Smooth muscle cell of the pulmonary artery (primary cell): ENCODE measurements at places on chromosomes 1 and 21. TPM values are rescaled to one million over a fixed set of nuclear protein-coding genes. Genes with fewer than 3 reads are reported as not detected.

The XKR8 gene
- total RNA-seq = 5.5 and 6.3 TPM in 2 replicates

The LRRC53 gene
- not detected in 2 replicates for total RNA-seq

The CLCA4 gene
- total RNA-seq = not detected in 2 replicates

The DSCAM gene
- total RNA-seq = 0.26 TPM in 1 of 2 replicates, not detected in the other

The VAMP3 gene
- 114 and 119 TPM in 2 replicates for total RNA-seq

The NR5A2 gene
- total RNA-seq = under 0.01 and 0.33 TPM in 2 replicates

The SPATA46 gene
- total RNA-seq = not detected in 2 replicates

The RAB3B gene
- total RNA-seq = 28.3 and 37.1 TPM in 2 replicates

The NTMT2 gene
- total RNA-seq = not detected in 2 replicates

The SPRR2A gene
- not detected in 2 replicates for total RNA-seq

The CALML6 gene
- total RNA-seq = 0.46 and 0.66 TPM in 2 replicates
